ENCODE measurements at places on chromosomes 2 and 18. TPM values are rescaled to one million over a fixed set of nuclear protein-coding genes. Genes with fewer than 3 reads are reported as not detected.

The TBR1 gene
- 0.45 TPM for total RNA-seq

The DOCK10 gene
- 67.8 TPM for total RNA-seq

The UGT1A3 gene
- 0.09 TPM for total RNA-seq

The MYO5B gene
- 5.9 TPM for total RNA-seq

The IL37 gene
- total RNA-seq, result not detected

The PDE1A gene
- total RNA-seq, result 17.6 TPM

The EML6 gene
- total RNA-seq, result 9.6 TPM

The PLCD4 gene
- 2.5 TPM for total RNA-seq
